NCI-H1436 treated with DMSO at 0.1 percent for 48 hours (cell line): ENCODE measurements at places on chromosomes 6 and 20.

DNA sequence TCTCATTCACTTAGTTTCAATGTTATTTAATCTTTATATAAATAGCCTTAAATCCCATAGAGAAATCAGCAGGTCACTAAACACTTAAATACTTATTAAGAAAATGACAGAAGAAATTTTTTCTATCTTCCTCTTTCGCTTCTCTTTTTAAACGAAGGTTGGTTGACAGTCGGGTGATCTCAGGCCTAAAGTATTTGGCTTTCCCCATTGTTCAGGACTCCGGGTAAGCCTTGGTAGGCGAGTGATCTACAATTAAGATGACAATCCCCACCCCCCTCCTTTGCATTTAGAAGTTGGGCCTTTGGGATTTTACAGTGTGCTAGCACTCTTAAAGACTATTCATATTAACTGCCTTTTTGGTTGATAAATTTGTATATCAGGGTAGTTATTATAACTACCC lies 19.7 kb upstream of the UTRN start:
- no peak for DNase-seq

GRCh38 chr6:3725145-3726047 lies 26.1 kb downstream of the PXDC1 start:
- no peak for DNase-seq

- DNase-seq = no peak
Measured at GRCh38 chr6:34383161-34383631, 9.3 kb downstream of the NUDT3 start.

DNA sequence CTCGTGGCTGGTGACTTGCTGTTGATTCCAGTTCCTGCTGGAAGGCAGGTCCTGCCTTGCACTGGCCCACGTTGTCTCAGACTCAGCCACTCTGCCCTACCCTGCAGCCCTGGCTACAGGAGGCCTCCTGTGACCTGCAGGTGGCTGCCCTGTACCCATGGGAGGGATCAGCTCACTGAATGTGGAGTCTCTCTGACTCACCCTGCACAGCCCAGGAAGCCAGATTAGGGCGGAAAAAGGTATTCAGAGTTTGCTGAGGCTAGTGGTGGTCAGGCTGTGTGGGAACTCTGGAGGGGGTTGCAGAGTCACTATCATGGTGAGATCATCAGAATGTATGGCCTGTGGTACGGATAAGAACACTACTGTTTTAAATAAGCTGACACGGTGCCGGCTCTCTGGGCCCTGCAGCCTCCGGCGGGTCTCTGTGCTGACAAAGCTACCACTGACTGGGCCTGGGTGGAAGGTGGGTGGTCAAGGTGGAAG lies 24.7 kb upstream of the PYGB start:
- no peak for DNase-seq
